ENCODE measurements at places on chromosomes 3 and 15.
A peak's percentile ranks its signal among the peaks of the same experiment; 100 is the strongest.

- no peak for DNase-seq
These were observed 15.2 kb upstream of the ANKDD1A start for GRCh38 chr15:64896371-64897069.

DNA sequence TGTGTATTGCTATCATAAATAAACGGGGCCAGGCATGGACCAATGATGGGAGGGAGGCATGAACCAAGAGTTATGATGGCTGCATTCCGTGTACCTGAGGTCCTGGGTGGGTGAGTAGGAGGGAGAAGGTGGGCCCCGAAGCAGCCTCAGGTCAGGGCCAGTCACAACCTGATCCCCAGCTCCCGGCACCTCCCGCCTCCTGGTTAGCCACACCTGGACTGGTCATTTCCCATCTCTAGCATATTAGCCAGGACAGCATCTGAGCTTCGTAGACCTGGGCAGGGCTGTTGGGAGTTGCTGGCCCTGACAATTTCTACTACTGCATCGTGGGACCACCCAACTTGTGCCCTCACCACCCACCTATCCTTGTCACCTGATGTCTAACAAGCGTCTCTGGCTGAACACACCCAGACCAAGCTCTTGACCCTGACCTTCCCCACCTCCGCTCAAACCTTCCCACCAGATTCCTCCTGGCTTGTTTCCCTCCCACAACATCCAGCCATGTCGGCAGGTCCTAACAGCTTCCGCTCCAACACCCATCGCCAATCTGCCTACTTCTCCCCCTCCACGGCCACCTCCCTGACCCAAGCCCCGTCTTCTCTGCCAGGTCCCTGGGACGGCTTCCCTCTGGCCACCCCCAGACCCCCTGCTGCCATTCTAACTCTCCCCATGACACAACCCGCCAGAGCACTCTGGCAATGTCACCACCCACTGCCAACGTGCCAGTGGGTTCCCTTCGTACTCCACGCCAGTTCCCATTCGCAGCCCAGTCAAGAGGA, 133.8 kb upstream of the IQSEC1 start:
- DNase-seq = no peak

- DNase-seq = no peak
These were observed 9.2 kb downstream of the LXN start for GRCh38 chr3:158663246-158663645.

- DNase-seq = no peak
These were observed 31.8 kb downstream of the FSTL1 start for GRCh38 chr3:120418866-120419490.

DNA sequence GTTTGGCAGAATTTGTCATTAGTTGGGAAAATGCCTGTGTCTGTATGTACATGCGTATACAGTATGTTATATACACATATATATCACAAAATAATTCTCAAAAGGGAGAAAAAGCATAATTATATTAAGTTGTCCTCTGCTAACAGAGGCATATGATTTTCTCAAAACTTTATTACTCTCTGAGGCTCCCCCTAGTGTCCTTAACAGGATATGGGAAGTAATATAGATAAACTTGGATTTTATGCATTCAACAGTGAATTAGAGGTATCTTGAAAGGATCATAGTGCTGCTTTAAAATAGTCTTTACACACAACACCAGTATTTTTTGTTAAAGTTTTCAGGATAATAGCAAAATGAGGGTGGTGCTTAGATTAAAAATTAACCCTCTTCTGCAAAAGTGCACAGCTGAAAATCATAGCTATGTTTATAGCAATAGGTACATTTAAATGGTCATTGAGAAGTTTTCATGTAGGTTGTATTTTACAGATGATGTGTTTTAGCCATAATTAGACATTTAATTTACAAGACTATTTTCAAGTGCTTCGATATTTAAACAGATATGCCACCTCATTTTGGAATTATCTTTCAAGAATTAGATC, 454.0 kb upstream of the ROBO2 start:
- no peak for DNase-seq

DNA sequence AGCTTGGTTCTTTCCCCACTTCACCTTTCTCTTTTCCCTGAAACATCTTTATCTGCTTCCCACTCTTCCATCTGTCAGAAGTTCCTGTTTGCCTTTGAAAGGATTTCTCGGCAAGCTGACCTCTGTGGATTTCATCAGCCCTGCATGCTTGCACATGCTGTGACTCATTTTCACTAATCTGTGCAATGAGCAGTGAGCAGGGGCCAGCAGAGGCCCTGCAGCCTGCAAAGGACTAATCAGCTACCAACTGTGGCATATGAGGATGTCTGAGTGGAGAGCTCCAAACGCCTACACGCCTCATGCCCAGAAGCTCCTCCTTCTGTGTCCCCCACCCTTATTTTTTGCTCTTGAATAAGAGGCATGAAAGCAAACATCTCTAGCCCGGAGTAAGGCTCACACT, 333.0 kb upstream of the SEMA6D start:
- DNase-seq = peak; percentile 34

GRCh38 chr3:58824285-58824684, 157.7 kb upstream of the FAM3D start:
- no peak for DNase-seq

DNA sequence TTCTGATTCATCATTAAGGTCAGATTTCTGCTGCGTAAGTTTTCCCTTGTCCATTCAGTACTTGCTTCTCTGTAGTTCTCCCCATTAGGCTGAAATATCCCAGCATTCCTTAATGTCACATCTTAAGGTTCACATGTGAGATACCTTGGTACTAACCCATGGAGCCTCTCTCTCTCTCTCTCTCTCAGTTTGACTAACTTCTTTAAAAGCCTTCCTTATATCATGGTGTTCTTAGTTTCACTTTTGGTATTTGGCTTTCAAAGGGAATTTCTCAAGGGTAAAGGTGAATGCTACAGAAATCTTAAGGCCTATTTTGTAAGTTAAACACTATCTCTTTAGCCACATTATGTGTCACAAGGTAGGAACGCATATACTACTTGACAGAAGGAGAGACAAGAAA, 427.3 kb upstream of the ZNF717 start:
- DNase-seq = no peak

GRCh38 chr3:128487813-128488635, 5.0 kb downstream of the GATA2 start:
- peak; percentile 57 for DNase-seq

- DNase-seq = no peak
These were observed 503.0 kb upstream of the PROK2 start for GRCh38 chr3:72287956-72288355.

DNA sequence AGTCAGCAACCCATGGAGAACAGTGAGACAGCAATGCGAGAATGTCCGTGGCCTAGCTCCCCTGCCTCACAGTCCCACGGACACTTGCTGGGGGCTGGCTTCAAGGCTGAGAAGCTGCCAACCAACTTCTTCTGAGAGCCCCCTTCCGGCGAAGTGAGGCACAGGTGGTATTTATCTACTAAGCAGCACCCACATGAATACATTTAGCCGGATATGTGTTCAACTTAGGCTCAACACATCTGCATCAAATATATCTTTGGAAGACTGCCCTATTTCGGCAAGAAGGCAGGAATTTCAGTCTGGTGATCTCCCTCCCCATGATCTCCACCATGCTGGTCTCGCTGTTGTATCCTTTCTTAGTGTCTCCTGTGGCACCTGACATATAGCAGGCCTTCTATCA, 340.9 kb upstream of the NR2E3 start:
- peak; percentile 47 for DNase-seq

GRCh38 chr15:81548365-81549130, 174.5 kb upstream of the TMC3 start:
- DNase-seq = no peak

DNA sequence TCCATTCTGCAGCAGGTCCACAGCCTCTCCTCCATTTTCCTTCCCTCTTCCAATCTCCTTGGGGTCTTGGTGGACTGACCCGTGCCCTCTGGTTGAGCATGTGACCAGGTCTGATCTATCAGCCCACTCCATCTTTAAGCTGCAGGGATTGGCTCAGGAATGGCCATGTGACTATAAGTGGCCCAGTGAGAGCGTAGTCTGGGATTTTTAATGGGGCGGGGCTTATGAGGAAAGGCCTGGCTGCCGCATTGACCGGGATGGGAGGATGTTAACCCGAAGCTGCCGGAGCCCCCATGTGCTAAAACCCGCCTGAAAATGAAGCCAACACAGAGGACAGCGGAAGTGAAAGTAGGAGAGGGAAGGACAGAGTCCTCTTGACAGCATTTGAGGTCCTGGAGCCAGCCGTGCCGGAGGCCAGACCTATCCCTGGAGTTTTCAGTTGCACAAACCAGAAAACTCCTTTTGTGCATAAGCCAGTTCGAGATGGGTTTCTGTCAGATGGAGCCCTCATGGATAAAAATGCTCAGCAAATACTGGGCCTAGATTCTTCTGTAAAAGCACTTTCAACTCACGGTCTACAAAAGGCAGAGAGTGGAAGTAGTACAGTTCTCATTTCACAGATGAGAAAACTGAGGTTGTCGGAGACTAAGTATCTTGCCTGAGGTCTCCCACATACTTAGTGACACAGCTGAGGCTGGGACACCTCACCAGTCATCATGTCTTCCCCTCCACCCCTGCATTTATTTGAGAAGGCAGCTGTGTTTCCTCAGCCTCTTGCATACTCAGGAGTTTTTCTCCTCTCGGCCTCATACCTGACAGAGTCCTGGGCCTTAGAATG, 61.9 kb downstream of the ATP2B2 start:
- DNase-seq = no peak

GRCh38 chr15:47820747-47821319, 103.5 kb downstream of the SEMA6D start:
- no peak for DNase-seq

GRCh38 chr3:98567666-98568270, 25.6 kb downstream of the CPOX start:
- no peak for DNase-seq

GRCh38 chr15:98395974-98396610, 252.2 kb upstream of the IGF1R start:
- DNase-seq = no peak

DNA sequence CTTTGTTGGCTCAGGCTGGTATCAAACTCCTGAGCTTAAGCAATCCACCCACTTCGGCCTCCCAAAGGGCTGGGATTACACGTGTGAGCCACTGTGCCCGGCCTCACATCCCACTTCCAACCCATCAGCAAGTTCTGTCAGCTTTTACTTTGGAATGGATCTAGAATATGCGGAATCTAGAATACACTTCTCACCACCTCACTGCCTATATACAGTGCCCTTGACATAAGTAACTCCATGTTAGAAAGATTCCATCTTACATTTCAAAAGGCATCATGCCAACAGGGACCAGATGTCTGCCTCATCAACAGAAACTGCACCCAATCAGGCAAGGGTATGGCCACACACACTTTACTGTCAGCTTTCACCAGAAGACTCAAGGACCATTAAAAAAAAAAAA, 9.9 kb upstream of the RBSN start:
- no peak for DNase-seq

- no peak for DNase-seq
These were observed 148.8 kb upstream of the HES1 start for GRCh38 chr3:193987186-193987585.

DNA sequence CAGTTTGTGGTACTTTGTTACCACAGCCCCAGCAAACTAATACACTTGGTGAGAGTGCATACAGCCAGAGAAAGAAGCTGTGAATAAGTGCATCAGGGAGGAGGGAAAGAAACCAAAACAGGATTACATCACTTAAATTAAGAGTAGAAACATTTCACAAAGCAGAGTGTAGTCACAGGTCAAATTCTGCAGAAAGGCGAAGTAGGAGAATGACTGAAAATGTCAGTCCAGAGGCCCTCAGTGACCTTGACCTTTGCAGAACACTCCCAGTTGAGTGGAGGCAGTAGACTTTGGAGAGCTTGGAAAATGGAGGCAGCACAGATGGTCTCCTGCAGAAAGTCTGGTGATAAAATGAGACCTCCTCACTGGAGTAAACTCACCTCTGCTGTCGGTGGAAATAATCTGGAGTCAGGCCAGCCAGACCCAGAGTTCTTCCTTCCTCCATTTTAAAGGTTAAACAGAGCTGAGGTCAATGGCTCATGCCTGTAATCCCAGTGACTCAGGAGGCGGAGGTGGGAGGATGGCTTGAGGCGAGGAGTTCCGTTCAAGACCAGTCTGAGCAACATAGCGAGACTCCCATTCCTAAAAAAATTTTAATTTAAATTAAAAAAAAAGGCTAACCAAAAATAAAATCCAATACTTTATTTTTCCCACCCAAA, 5.0 kb downstream of the CD86 start:
- DNase-seq = no peak

GRCh38 chr3:50587806-50588758, 18.8 kb downstream of the HEMK1 start:
- DNase-seq = no peak

DNA sequence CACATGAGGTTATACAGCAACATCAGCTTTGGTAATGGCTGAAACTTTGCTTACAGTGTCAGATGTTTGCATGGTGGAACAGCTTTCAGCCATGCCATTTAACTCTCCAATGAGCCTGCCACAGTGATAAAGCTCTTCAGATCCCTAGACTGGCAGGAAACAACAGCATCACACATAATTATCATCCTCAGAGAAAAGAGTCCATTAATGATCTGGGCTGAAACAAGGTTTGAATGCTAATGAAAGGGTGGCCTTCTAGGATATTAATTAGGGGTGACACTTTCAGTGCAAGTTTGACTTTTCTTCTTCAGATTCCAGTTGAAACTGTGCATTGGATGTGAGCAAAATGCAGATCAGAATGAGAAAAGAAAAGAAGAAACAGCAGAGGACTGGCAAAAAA, 166.6 kb downstream of the IGSF11 start:
- DNase-seq = no peak

GRCh38 chr15:60347480-60348049, 50.2 kb downstream of the ANXA2 start:
- no peak for DNase-seq

- no peak for DNase-seq
These were observed 42.2 kb upstream of the PLCL2 start for GRCh38 chr3:16842272-16843270.

DNA sequence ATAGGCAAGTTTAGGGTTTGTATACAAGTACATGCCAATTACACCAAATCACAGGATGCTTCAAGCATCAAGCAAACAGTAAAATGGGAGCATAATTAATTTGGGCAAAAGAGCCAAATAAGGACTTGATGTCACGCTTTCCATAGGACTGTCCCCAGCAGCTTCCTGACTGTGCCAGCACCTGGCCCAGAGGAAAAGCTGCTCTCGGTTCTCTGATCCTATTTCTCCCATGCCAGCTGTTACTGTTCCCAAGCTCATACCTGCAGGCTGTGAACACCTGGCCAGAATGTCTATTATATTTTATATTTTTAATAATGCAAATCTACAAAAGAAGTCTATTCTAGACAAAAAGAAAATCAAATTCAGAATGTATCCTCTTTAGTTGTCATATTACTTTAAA, 12.2 kb downstream of the ZXDC start:
- no peak for DNase-seq
